ENCODE measurements at places on chromosomes 7 and 10.

DNA sequence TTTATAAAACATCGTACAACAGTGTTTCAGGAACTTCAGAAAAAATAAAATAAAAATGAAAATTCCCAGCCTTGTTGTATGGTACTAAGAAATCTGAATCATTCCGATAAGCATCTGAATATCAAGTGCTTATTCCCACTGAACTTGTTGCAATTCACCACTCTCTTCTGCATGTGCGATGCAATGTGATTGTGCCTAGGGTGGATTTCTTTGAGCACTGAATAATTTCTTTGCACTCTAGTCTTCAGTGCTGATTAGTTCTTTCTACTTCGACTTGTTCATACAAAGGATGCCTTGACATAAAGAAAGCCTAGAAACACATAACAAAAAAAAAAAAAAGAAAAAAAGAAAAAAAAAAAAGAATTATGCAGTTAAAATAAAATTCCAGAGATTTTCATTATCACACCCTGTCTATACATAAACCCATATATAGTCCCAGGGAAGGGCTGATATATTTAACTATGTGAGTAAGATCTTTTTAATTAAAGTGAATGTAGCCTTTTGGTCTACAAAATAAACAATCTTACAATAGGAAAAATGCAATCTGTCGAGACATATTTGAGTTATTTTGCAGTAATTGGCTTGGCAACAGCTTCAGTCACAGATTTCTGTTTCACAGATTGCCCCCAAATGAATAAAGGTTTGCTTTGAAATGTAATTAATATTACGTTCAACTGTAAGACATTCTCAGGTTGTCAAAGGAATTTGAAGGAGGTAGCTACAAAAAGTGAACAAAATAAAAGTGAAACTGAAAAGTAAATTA, 1118.9 kb upstream of the CELF2 start:
- DNase-seq: no peak

DNA sequence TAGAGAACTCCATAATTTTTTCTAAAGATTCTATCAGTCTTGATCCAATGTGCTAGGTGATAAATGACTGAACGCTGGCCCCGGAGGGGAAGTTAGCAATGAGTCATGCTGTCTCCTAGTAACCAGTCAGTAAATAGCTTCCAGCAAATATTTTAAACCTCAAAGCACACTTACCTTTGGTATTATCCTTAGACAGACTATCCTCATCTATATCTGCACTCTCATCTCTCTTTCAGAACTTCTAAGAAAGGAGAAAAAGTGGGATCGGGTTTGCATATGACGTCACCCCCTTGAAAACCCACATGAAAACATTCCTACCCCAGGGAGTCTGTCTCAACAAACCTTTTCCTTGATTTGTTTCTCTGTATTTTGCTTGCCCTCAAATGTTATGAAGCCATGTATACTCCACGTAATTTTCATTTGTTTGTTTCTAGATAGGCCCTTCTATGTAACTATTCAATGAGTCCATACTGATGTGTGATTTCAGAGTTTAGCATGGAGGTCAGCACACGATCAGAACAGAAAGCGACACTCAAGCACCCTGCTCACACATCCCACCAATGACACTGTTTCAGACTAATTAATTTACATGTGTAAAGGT, 174.9 kb upstream of the NRP1 start:
- peak; percentile 46 for DNase-seq

DNA sequence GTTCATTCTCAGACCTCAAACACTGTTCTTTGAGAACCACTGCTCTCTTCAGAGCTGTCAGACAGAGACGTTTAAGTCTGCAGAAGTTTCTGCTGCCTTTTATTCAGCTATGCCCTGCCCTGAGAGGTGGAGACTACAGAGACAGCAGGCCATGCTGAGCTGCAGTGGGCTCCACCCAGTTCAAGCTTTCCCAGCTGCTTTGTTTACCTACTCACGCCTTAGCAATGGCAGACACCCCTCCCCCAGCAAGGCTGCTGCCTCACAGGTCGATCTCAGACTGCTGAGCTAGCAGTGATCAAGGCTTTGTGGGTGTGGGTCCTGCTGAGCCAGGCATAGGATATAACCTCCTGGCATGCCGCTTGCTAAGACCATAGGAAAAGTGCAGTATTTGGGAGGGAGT, 80.5 kb upstream of the CYP2C9 start:
- DNase-seq: no peak

- no peak for DNase-seq
Measured at GRCh38 chr7:42022056-42022455, 215.0 kb downstream of the GLI3 start.

GRCh38 chr10:3873728-3874461, 88.9 kb upstream of the KLF6 start:
- DNase-seq: peak; percentile 37

DNA sequence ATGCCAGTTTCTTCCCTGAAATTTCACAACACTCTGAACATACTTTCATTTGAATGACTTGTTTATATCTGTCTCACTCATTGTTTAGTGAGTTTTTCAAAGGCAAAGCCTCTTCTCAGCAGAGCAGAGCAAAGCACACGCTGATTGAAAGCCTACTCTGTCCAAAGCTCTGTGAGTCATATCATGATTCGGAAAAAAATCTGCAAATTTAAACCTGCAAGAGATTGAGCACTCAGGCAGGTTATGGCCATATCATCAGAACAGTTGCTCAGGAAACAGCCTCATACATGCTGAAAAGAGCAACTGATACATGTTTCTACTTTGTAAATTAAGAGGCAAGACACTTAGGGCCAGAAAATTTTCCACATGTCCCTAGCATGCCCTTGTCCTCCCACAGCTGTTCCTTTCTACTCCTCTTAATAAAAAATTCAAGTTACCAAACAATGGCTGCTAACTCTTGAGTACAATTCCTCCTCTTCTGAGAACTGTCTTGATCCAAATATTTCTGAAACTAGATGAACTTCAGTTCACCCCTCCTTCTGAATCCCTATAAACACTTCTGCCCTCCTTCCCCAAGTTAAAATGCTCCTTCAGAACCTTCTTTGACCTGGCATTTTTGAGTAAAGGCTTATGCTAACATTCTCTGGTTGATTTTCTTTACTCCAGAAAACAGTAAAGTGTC, 140.6 kb upstream of the HPS1 start:
- DNase-seq: no peak

- DNase-seq: no peak
Measured at GRCh38 chr10:23371073-23371472, 26.5 kb upstream of the C10orf67 start.

DNA sequence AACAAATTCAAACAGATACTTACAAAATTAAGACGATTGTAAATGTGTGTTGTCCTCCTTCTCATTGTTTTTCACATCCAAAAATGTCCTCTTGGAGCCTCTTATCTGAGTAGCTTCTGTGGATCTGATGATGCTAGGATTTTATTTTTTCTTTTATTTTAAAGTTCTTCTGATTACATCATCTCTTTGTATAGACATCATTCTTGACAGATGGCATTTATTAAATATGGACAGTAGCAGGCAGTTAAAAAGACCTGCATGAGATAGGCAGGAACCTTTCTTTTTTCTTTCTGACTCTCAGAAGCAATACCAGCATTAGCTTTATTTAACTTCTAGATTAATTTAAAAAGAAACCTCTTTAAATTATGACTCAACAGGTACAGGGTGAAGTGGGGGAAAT, at the start of gene RPA3:
Gene RPA3 (minus strand): TSS at position 116 of the 400 bp plus-strand sequence. CDS start 78,189 bp downstream, outside the sequence.
- no peak for DNase-seq

GRCh38 chr7:11689096-11689495, 142.9 kb downstream of the THSD7A start:
- DNase-seq: no peak

- no peak for DNase-seq
Measured at GRCh38 chr10:70462349-70462984, 16.1 kb upstream of the PALD1 start.

DNA sequence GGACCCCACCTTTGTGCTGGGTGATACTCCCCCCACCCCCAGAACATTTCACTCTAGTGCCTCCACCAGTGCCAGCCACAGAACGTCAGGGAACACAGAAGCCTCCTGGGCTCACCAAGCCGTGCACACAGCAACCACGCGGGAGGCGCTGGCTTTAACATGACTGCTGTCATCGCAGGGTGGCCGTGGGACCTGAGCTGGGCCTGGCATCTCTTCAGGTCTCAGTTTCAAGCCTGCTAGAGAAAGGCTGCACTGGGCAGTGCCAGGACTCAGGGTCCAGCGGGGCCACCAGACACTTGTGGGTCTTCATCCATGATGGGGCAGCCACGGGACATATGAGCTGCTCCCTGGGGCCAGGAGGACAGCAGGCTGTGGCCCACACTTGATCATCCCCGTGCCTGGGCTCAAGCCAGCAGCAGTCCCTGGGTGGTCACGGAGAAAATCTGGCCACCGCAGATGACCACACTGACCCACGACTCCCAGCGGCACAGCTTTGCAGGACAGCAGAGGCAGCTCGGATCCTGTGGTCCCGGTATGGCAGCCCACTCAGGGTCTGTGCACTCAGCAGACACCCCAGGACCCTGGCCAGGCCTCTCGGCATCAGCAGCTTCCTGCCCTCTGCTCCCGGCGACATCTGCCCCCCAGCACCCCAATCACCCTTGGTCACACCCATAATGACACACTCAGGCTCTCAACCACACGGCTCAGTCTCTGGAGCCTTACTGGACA, 44.2 kb downstream of the CAMK2B start:
- DNase-seq: no peak

DNA sequence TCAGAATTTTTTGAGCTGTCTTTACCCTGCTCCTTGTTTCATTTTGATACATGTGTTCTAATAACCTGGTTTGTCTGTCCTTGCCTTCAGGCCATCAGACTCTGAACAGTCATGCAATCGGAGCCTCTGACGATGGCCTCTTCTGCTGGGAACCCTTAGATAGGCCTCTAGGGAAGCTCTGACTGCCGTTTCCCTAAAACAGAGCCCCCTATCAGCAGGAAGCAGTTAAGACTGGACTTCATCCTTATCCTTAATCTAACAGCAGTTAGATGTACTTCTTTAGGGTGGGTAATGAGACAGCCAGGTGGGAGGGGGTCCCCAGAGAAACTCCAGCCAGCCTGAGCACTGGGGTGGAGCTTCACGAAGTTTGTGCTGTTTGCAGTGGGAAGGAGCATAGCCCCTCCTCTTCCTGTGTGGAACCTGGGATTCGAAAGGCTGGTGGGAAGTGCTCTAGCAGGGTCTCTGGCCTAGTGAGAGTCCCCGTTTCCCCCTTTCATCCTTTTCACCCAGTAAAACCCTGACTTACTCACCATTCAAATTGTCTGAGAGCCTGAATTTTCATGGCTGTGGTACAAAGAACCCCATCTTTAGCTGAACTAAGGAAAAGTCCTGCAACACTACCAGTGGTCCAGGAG, 28.4 kb upstream of the SORCS3 start:
- DNase-seq: no peak

DNA sequence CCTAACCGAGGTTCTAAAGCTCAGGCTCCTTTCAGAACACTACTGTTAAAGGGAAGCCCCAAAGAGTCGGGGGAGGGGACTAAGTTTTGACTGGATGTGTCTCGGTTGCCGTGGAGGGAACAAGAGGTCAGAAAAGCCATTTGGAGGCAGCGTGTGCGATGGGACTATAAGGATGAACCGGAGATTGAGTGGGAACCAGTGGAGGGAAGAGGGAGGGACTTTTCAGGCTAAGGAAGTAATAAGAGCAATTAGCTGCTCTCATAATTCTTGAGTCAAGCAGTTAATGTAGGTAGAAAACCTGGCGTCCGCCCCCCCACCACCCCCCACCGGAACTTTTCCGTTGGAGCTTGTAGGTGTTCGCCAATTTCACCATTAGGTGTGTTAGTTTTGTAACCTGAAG, 491 bp upstream of the AKAP9 start:
- no peak for DNase-seq

GRCh38 chr7:154953006-154953684, 49.8 kb downstream of the PAXIP1 start:
- no peak for DNase-seq

Measured in NCI-H1436 treated with DMSO at 0.1 percent for 48 hours (cell line).